ENCODE measurements at places on chromosomes 7 and 10.
A peak's percentile ranks its signal among the peaks of the same experiment; 100 is the strongest.

GRCh38 chr10:1635340-1635739 is 102.0 kb downstream of the ADARB2 start:
- DNase-seq = no peak

DNA sequence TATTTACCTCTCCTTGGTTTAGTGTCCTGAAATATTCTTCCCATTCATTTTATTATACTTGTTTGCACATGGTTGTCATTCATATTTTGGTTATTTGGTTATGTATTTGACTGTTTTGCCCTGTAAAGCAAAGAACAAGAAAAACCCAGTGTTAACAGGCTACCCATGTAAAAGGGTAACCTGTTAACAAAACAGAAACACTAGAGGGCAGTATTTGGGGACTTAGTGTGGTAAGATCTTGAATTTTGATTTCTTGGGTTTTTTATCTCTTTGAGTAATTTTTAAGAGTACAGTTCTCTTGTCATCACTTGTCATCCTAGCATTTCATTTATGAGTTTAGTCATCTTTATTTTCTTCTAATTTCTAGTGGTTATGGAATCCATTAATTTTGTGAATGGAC is 51.3 kb downstream of the POLL start:
- peak; percentile 14 for DNase-seq

DNA sequence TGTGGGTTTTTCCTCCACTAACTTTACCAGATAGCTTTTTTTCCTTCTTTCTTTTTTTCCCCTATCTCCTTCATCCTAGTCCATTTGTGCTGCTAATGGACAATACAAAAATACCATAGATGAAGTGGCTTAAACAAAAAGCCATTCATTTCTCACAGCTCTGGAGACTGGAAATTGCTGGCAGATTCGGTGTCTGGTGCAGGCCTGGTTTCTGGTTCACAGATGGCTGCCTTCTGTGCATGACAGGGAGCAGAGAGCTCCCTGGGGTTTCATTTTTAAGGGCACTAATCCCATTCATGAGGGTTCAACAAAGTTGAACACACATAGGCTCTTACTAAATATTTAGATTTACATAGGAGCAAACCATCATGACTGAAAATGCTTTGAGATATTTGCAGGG is 467.4 kb downstream of the TYW1 start:
- DNase-seq = no peak

DNA sequence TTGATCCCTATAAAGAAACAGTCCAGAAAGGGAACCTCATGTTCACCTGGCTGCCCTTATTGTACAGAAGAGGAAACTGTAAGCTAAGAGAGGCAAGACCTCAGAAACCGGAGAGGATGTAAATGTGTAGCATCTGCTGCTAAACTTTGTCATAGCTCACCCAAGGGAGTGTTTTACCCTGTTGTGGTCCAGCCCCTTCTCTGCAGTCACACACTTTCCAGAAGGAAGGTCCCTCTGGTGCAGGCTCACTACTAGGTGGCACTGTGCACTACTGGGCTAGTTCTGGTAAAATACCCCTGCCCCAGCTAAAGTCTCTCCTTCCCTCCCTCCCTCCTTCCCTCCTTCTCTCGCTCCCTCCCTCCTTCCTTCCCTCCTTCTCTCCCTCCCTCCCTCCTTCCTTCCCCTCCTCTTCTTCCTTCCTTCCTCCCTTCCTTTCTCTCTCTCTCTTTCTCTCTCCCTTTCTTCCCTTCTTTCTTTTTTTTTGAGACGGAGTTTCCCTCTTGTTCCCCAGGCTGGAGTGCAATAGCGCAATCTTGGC is 42.5 kb upstream of the LCOR start:
- no peak for DNase-seq

DNA sequence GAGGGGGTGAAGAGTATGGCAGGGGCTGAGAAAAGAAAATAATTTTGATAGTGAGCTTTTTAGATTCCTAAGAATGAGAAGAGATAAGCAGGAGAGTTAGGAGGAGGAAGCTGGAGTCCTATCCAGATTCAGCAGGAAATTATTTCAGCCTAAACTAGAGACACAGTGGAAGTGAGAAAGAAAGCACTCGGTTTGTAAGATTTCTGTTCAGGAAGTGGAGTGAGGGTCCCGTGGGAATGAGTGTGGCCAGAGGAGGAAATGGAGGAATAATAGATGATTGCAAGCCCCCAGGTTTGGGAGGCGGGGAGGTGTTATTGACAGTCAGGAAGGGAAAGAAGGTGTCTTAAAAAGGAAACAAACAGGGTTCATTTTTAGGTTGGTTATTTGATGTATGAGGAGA is 84.8 kb upstream of the NRP1 start:
- no peak for DNase-seq

- DNase-seq = no peak
These were observed 97.6 kb downstream of the AASS start for GRCh38 chr7:122046402-122046801.

- no peak for DNase-seq
These were observed 179.6 kb downstream of the FZD1 start for GRCh38 chr7:91443862-91444261.

- DNase-seq = no peak
These were observed 518 bp downstream of the AGFG2 start for GRCh38 chr7:100539436-100540006.

DNA sequence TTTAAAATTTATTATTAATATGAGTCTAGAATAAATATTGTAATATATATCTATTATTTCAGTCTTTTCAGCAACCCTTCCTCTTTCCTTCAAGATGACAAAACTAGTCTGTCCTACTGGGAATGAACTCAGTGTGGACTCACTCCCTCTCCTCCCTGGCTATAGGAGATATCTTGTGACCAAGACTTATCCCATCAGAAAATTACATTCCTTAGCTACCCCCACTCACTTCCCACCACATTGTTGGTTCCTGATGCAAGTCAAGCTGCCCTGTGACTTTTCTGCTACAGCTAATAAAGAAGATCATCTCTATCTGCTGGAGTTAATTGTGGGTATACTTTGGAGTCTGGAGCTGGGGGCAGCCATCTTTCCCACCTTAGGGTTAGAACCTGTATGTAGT is 28.0 kb upstream of the MCU start:
- no peak for DNase-seq

GRCh38 chr7:131404226-131404911 is 76.7 kb downstream of the MKLN1 start:
- no peak for DNase-seq

GRCh38 chr10:96663797-96664196 is 56.5 kb downstream of the PIK3AP1 start:
- DNase-seq = no peak

DNA sequence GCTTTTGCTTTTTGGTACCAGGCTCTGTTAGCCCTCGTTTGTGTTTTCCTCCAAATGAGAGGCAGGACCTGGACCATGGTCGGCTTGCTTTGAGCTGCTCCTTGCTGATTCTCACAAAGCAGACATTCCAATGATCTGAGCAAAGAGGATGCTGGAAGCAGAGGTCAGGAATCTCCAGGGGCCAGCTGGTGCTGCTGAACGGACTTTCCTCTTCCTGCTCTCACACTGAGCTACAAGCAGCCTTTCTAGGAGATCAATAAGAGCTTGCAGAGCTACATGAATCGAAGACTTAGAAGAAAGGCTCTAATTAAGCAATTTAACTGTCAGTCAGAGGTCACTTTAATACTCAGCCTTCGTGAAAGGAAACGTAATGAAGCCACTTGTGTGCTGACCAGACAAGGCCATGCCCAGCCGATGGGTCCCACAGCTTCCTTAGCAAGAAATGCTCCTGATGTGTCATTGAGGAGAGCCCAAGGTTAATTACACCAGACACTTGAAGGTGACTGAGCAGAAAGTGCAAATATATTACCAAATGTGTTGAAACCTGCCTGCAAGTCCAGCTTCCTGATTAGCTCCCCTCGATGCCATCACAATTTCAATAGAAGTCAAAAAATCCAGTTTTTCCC is 151.3 kb upstream of the RSU1 start:
- no peak for DNase-seq

DNA sequence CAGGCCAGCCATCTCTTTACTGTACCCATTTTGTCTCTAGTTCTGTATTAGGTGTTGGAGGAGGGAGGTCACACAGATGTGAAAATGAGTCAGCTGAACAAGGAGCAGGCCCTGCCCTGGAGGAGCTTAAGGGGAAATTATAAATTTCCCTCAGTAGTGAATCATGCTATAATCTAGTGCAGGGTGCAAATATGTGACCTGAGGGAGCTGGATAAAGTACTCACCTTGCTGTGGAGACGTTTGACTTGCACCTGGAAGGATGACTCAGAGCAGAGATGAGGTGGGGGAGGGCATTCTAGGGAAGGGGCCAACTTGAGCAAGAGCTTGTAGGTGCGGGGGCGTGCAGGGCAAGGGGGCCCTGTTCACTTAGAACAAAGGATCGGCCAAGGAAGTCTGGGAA is 610.6 kb downstream of the SDK1 start:
- DNase-seq = no peak

GRCh38 chr10:84256510-84257342 is 11.9 kb downstream of the RGR start:
- DNase-seq = no peak

GRCh38 chr10:92208157-92208720 is 82.6 kb downstream of the CPEB3 start:
- no peak for DNase-seq

- DNase-seq = peak; percentile 89
These were observed at the start of gene ACTL6B for GRCh38 chr7:100655908-100656674. TSS of gene ACTL6B (minus strand) at chr7:100656448. CDS start at chr7:100656354, 94 bp downstream.

GRCh38 chr10:76581506-76582256 is 1055.9 kb downstream of the KCNMA1 start:
- DNase-seq = no peak

GRCh38 chr7:16187131-16187530 is 234.2 kb downstream of the CRPPA start:
- no peak for DNase-seq

- no peak for DNase-seq
These were observed 296.4 kb downstream of the DGKB start for GRCh38 chr7:14606101-14606500.

GRCh38 chr7:141478845-141479244 is 72.4 kb upstream of the AGK start:
- DNase-seq = no peak
